ENCODE measurements at places on chromosomes 2 and 18.

DNA sequence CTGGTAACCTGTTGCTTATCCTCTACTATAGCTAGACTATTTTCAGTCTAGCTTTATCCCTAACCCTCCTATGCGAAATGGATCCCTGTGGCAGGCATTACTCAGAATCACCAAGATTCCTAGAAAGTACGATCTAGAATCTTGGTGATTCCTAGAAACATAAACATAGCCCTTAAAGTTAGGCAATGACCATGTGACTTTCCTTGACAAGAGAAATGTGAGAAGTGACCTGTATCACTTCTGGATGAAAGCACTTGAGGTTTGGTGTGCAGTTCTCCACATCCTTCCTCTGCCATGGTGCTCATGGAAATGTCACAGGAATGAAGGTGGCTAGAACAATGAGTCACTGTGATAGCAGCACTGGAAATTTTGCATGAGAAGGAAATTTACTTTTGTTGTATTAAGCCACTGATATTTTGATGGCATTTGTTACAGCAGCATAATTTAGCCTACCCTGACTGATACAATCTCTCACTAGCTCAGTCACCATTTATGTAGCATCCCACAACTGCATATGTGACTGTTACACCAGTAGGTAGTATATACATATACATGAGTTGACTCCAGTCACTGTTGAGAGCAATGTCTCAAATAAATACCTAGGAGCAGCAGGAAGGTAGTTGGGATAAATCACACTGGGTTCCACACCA, 68.3 kb upstream of the MAPRE2 start:
- no peak for DNase-seq

- DNase-seq: no peak
Measured at GRCh38 chr2:192570788-192571187, 376.1 kb upstream of the TMEFF2 start.

GRCh38 chr2:34123996-34124785, 525.1 kb upstream of the FAM98A start:
- DNase-seq: no peak

DNA sequence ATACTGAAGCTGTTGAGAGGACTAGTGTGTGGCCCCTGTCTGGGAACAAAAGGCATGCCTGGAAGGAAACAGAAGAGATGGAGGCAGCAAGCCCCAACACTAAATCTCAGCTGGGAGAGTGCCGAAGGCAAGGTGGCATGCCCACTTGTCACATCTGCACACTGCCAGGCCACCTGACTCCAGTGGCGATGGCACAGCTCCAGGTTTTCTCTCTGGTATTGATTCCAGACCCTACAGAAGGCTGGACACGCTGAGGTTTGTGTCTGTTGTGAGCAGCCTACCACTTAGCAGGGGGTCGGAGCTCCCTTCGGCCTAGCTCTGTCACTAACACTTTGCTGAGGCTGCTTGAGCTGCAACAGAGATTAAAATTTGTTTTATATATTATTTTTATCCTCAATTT, 307.3 kb downstream of the TDRD15 start:
- DNase-seq: no peak

GRCh38 chr2:128537646-128538045, 219.0 kb upstream of the HS6ST1 start:
- DNase-seq: no peak

- no peak for DNase-seq
Measured at GRCh38 chr2:174780191-174780840, 16.0 kb upstream of the CHRNA1 start.

- DNase-seq: no peak
Measured at GRCh38 chr18:10374636-10375293, 79.7 kb upstream of the APCDD1 start.

DNA sequence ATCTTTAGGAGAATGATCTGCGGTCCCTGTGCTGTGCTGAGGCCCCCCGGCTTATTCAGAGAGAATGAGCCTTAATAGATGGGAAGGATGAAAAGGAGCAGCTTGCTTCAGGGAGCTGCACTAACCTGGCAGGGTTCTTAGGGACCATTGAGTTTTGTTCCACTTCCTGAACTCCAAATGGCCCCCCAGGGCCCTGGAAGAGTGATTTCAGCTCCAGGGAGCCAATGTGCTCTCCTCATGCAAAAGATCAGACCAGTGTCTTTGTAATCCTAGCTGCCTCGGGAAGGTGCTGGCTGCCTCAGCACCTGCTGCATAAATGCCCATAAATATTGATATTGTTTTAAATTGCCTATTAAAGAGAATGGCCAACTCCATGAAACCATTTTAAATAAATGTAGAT, 210.2 kb downstream of the NCK2 start:
- no peak for DNase-seq
